ENCODE measurements at places on chromosomes 16 and 17. TPM values are rescaled to one million over a fixed set of nuclear protein-coding genes. Genes with fewer than 3 reads are reported as not detected.

DNA sequence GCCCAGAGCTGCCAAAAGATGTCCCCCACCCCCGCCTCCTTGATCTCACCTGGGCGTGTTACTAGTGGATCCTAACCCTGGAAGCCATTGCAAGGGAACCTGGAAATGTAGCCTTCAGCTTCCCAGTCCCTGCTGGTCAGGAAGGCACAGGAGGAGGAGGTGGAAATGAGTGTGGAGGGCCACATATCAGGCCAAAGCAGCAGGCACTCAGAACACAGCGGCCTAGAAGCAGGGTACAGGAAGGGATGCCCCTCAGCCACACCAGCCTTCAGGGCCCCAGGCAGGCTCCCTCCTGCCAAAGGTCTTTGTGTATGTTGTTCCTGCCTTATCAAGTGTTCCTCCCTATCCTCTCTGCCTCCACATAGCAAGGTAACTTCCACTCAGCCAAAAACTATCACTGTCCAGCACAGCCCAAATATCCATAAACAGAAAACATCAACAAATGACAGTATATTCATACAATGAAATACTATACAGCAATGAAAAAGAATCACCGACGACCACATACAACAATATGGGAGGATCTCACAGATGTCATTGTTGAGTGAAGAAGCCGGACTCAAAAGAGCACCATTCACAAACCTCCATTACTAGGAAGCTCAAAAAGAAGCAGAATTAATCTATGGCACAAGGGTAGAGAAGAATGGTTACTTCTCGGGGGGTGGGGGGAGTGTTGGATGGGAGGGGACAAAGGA, 28.2 kb upstream of the TNFRSF13B start:
- H3K36me3 ChIP-seq = no peaks in the 10 kb centered on the region
- H3K27ac ChIP-seq = no peak overlapping the region
- no peak for DNase-seq
- H3K4me3 ChIP-seq = no peak overlapping the region

- no peak overlapping the region for H3K27ac ChIP-seq
- H3K4me1 ChIP-seq = no peaks in the 10 kb centered on the region
- H3K27me3 ChIP-seq = no peaks in the 10 kb centered on the region
- no peaks in the 10 kb centered on the region for H3K36me3 ChIP-seq
Measured at GRCh38 chr16:17970816-17971331, 365.7 kb downstream of the NPIPA8 start.

DNA sequence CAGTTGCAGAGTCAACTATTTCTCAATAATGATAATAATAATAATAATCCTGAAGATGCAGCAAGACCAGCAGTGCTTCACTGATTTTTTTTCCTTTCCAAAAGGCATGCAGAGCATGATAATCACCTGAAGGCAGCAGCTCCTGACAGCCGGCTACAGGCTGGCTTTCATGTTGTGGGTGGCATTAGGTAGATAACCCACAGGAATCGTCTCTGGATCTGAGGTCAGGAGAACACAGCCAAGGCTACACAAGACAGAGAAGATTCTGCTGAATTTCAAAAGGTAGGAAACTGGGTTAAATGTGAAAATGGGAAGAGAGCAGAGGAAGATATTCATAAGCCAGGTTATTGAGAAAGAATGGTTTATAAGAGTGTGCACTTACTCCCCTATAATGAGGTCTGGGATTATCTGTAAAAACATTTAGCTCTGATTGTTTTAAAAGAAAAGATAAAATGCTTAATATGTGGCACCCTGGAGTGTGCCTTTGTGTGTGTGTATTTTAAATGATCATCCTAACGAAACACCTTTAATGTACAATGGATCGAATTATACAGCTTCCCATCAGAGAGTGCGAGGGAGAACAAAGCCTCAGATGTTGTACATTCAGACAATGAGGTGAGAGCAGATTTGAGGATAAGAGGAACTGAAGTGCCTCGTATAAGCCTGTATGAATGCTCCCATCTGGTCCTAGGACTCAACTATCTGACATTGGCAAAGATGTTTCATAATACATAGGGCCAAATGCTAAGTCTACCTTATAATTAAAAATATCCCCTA, 273.1 kb downstream of the PHKB start:
- H3K36me3 ChIP-seq = no peaks in the 10 kb centered on the region
- peaks cover 7% of the 10 kb centered on the region for H3K4me1 ChIP-seq
- no peak overlapping the region for H3K4me3 ChIP-seq

GRCh38 chr16:27434141-27435051, 32.4 kb downstream of the IL21R start:
- DNase-seq = no peak
- no peaks in the 10 kb centered on the region for H3K36me3 ChIP-seq
- H3K27ac ChIP-seq = no peak overlapping the region

GRCh38 chr16:15843635-15844279, 13.1 kb downstream of the MYH11 start:
- no peaks in the 10 kb centered on the region for H3K36me3 ChIP-seq
- no peak overlapping the region for H3K4me3 ChIP-seq
- H3K4me1 ChIP-seq = peaks cover 3% of the 10 kb centered on the region
- DNase-seq = no peak
- no peaks in the 10 kb centered on the region for H3K27me3 ChIP-seq
- peak overlapping the region; percentile 76 for H3K27ac ChIP-seq

HLF gene
- 11.0 TPM for total RNA-seq

CFAP119 gene
- 3.3 TPM for total RNA-seq

Measured in transverse colon (tissue), 4 donors.